ENCODE measurements at places on chromosomes 2 and 18. TPM values are rescaled to one million over a fixed set of nuclear protein-coding genes. Genes with fewer than 3 reads are reported as not detected.

The APOB gene
- total RNA-seq, result not detected

The IL36G gene
- total RNA-seq, result not detected

The SP5 gene
- total RNA-seq, result not detected

The G6PC2 gene
- not detected for total RNA-seq

The PJVK gene
- 0.77 TPM for total RNA-seq

The CCDC74A gene
- 5.0 TPM for total RNA-seq

The GPR75 gene
- 1.2 TPM for total RNA-seq

Data from regular cardiac myocyte (primary cell).